Activated CD8-positive, alpha-beta memory T cell treated with anti-CD3 and anti-CD28 coated beads for 1 hour (primary cell): ENCODE measurements at places on chromosomes 3 and 15.

DNA sequence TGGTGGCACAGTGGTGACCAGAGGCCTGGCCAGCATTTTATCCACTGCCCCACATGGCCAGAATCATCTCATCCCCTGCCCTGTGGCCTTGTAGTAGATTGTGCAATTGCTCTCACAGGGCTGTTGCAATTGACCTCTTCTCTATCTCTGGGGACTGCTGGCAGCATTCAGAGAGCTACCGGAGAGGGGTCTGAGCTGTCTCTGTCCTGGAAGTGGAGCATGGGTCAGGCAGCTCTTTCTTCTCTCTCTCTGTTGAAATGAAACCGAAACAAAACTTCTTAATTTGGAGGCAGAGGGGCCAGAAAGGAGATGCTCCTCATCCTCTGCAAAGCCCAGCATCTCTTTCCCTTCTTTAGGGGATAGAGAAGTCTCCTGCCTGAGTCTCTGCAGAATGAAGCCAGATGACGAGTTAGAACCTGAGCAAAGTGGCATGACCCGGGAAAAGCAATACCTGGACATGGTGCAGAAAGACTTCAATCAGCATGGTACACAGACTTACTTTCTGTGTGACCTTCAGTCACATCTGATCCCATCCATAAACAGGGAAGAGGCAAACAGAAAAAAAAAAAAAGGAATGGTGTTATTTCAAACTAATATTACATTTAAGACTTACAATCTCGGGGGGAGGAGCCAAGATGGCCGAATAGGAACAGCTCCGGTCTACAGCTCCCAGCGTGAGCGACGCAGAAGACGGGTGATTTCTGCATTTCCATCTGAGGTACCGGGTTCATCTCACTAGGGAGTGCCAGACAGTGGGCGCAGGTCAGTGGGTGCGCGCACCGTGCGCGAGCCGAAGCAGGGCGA, 144.5 kb upstream of the BCL6 start:
- DNase-seq, result no peak

GRCh38 chr15:61499376-61499775, 270.3 kb upstream of the RORA start:
- no peak for DNase-seq

DNA sequence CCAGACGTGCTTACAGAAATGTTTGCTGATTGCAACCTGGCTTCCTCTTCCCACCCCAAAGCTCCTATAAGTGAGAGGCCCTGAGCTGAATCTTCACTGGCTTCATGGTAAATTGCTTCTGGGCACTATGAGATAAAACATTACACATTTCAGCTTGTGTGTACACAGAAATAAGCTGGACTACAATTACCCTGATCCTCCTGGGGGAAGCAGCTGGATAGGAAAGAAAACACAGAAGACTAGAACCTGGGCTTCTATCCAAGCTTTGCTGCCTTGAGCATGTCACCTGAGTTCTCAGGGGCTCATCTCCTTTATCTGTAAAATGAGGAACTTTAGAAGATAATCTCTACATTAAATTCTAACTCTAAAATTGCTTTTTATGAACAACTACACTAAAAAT, 40.3 kb downstream of the THBS1 start:
- DNase-seq, result no peak

- no peak for DNase-seq
Observed at GRCh38 chr15:43410572-43411214, 39.8 kb downstream of the TUBGCP4 start.

DNA sequence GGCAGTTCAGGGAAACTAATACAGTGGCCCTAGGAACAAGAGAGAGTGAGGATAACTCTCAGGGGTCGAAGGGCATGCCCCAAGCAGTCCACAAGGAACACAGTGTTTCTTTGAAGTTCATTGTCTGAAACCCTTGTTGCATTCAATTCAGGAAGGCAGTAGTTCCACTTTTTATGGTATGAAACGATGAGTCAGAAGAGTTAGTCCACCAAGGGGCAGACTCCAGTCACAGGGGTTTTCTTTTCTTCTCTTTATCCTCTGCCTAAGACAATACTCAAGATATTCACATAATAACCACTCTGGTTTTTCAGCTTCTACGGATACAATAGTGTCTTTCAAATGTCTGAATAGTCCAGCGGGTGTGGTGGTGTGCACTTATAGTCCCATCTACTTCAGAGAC, 23.7 kb upstream of the TICRR start:
- DNase-seq, result no peak

DNA sequence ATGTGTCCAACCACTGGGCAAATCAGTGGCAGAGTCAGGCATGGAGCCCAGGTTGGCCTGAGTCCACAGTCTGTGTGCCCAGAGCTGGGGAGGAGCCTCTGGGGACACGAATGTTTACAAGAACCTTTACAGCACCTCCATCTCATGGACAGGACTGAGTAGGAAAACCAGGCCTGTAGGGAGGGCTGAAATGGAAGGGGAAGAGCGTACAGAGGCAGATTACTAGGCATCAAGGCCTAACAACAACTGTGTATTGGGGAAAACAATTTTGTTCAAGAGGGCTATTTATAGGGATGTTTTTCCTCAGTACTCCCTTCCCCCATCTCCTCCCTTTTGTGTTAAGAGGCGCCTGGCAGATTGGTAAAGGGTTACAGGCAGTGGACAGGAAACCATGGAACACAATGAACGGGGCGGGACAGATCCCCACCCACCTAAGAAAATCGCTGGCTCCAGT, 15.1 kb upstream of the ARHGAP31 start:
- DNase-seq, result no peak

DNA sequence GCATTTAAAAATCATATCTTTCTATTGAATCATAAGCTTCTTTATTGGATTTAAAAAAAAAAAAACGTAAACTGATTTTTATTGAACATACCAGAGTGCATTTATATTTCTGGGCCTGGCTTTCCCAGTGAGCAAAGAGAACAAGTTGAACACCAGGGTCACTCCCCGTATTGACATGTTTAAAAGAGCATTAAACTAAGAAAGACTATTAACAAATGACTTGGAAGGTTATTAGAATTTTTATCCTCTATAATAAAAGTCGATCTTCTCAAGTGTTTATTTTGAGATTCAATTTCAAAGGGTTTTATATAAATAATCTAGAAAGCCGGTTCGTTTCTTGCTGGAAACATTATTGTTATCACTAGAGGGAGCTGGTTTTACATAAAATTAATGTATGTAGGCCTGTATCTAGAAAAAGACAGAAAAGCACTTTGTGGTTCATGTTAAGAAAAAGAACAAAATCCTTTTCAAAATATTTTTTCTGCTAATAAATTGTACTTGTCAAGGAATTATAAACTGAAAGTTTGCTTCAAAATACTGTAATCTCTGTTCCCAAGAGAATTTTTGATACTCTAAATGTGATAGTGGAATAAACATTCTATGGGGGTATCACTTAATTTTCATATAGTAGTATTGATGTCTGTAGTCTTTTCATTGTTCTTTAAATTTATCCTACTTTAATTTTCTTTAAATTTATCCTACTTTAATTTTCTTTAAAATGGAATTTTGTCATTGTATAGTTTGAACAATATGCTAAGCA, 321.8 kb upstream of the MME start:
- DNase-seq, result no peak

GRCh38 chr3:123586131-123586530, 1.3 kb upstream of the HACD2 start:
- no peak for DNase-seq

DNA sequence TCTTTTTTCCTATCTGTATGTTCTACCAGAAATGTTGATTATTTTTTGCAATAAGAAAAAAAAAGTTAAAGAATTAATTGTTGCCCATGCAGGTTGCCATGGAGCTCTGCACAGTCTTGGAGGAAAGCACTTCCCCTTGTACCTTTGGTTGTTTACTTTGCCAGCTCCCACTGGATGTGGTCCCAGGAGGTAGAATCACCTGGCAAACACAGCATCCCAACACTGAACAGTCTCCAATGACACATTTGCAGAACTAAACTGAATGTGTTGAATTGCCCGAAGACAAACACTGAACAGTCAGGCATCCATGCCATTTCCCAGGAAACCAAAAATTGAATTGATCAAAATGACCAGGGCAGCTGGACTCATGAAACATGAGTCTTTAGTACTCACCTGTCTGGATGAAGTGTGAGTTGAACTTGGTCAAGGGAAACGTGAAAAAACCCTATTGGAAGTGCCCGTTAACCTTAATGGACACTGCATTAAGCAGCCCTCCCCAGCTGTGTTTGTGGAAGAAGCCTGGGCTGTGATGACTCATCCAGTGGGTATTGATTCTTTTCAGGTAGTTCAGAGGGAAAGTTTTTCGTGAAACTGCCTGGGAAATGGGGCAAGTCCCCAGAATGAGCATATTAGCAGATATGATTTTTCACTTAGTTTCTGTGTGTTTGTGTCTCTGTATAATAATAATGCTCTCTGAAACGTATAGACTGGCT, 284.7 kb upstream of the STT3B start:
- DNase-seq, result no peak

GRCh38 chr15:85554852-85555521, 174.6 kb downstream of the AKAP13 start:
- no peak for DNase-seq

DNA sequence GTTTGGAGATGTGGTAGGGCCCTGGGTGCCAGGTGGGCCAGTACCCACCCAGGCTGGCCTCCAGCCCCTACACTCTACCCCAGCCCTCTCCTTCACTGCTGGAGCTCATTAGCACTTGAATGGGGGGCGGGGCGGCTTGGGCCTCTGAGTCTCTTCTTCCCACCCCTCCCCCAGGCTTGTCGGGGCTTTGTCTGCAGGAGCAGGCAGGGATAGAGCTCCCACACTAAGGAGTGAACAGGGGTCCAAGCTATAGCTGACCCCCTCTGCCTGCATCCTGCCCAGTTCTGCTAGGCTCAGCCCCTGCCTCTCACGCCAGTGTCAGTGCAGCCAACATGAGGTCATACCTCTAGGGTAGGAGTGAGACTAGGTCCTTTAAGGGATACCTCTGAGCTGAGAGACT, 5.2 kb downstream of the GNAI2 start:
- no peak for DNase-seq

- no peak for DNase-seq
Observed at GRCh38 chr15:83194528-83194927, 13.1 kb downstream of the HDGFL3 start.

DNA sequence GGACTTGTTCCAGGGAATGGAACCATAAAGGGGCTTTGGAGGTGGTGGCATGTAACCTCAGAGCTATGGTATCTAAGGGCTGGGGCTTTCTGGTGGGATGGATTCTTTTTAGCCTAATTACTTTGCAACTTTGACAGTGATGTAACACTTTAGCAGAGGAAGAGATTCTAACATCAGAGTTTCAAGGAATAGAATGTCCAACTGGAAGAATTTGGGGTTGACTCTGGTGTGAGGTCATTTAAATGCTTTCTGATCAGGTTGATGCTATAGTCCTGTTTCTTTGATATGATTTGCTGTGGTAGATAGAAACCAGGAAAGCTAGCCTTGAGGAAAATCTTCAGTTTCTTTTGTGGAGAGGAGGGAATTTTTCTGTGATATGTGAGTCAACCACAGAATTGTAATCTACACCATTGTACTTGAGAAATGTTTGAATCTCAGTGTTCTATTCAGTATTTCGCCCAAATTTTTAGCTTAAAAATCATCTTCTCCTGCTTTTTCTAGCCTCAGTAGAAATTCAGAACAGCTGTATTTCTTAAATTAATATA, 40.0 kb downstream of the ATP2C1 start:
- no peak for DNase-seq

GRCh38 chr3:41176596-41176995, 22.7 kb upstream of the CTNNB1 start:
- no peak for DNase-seq

DNA sequence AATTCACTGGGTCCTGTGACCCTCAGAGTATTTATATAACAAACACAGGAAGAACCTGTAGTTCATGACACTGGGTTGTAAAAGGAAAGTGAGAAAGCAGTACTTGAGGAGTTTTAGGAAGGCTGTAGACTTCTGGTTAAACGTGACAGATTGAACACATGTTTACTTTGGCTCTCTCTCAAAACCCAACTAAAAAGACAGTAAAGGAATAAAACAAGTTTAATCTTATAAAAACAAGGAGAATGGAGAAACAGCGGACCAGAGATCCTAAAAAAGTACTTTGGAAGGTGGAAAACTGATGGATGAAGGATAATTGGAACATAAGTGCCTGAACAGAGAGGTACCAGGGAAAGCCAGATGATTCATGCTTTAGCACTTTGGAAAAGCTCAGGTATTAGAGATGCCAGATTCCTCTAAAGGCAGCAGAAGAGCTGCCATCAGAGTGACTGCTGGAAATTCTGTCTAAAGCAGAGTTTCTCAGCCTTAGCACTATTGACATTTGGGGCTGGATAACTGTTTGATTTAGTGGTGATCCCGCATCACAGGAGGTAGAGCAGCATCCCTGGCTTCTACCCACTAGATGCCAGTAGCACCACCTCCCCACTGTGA, 182.9 kb upstream of the RORA start:
- DNase-seq, result no peak

GRCh38 chr3:156246961-156247725, 126.8 kb downstream of the KCNAB1 start:
- no peak for DNase-seq

- DNase-seq, result no peak
Observed at GRCh38 chr15:73317651-73318462, 50.9 kb downstream of the HCN4 start.

GRCh38 chr3:6680119-6680806, 180.7 kb upstream of the GRM7 start:
- DNase-seq, result no peak

DNA sequence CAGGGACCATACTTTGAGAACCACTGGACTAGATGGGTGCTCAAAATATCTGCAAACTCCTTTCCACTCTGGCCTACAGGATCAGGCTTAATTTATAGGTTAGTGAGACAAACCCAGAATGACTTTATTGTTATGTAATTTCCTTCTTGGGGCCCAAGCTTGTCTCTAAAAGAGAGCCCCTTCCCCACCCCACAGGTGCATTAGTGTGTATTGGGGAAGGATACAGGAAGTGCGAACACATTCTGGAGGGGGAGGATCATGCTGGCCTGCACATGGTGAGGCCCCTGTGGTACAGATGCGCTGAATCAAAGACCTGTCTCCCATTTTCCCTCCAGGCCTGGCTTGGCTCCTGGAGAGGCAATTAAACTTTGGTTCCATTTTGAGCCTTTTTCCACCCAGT, 273.0 kb upstream of the LRTM1 start:
- DNase-seq, result no peak

DNA sequence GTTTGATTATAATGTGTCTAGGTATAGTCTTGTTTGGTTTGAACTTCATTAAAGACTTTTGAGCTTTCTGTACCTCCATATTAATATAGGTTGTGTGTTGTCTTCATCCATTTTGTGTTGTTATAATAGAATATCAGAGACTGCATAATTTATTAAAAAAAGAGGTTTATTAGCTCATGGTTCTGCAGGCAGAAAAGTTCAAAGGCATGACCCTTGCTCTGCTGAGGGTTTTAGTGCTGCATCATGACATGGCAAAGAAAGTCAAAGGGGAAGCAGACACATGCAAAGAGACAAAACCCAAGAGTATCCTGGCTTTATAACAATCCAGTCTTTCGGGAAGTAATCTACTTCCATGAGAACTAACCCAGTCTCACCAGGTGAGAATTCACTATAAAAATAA, 358.2 kb downstream of the EDEM1 start:
- DNase-seq, result no peak
